ENCODE measurements at places on chromosomes 16 and 17.

- peak; percentile 86 for DNase-seq
These were observed 335 bp downstream of the TMEM11 start for GRCh38 chr17:21213638-21214014.

GRCh38 chr16:23968176-23968575, 132.4 kb downstream of the PRKCB start:
- no peak for DNase-seq

DNA sequence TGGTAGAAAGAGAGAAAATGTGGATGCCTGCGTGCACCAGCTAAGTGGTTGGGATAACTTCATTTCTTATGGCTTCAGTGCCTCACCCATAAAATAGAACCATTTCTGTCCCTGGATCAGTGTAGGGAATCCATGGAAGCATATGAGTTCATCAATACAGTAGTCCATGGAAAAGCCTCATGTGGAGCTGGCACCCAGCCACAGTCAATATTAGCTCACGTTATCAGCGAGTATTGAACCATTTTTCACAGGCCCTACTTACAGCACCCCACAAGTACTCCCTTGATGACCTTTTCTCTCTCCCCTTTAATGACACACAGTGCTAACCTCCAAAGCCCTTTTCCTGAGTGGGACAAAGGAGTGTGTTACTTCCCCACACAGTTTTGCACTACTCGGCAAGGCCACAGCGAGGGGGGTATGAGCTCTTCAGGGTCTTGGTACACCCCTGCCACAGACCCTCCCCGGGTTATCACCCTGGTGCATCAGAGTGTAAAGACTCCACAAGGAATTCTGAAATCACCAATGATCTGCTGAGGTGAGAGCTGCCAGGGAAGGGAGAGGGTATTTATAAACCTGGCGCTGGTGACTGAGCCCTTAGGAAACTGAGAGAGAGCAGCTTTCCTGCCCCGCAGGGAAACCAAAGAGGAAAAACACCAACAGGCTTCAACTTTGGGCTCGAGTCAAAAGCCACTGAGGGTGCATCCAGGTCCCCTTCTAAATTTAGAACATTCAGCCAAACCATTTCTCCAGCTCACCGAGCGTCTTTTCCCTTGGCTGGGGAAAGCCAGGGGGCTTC, 36.9 kb downstream of the DYNLRB2 start:
- no peak for DNase-seq

- no peak for DNase-seq
These were observed 6.7 kb downstream of the MMP28 start for GRCh38 chr17:35788477-35789368.

DNA sequence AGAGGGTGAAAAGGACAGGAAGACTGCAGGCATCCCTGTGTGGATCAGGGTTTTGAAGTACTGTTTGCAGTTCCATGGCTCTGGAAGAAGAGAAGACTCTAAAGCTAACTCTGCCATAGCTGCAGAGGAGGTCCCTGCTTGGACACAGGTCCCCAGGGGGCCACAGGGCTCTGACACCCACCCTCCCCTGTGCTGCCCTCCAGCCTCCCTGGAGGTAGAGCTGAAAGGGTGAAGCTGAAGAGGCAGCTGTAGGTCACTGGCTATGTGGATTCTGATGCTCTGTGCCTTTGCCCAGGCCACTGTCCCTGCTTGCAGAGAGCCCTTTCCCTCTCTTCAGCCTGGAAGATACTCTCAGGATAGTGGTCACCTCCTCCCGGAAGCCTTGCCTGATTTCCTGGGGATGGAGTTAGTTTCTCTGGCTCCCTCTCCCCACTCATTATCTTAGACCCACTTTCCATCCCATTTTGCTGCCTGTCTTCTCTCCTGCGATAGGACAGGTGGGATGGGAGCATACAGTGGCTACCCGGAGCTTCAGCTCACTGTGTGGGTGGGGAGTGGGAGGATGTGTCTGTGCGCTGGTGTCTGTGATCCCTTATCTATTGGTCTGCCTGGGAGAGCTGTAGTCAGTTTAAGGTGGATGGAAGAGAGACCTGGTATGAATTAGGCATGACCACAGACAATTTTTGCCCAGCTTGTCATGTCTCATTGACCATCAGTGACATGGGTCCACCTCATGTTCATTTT, 89.8 kb upstream of the TMEM97 start:
- DNase-seq = no peak

- DNase-seq = no peak
These were observed 7.6 kb upstream of the HNF1B start for GRCh38 chr17:37752482-37752881.

- DNase-seq = no peak
These were observed 1021.4 kb downstream of the CDH8 start for GRCh38 chr16:61014869-61015268.

DNA sequence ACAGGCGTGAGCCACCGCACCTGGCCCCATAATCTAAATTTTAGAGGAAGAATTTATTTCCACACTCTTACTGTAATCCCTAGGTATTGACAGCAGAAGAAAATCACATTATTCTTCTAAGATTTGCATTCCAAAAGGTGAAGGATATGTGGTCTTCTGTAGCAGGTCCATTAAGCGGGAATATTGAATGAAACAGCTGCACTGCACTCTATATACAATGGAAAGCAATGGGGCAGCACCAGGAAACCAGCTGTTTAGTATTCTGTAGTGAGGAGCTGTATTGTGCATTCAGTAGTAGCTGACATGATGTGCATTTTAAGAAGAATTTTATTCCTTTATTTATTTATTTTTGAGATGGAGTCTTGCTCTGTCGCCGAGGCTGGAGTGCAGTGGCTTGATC, 49.6 kb downstream of the PSMD12 start:
- DNase-seq = no peak

GRCh38 chr17:871751-872519, 89.8 kb downstream of the MRM3 start:
- no peak for DNase-seq

DNA sequence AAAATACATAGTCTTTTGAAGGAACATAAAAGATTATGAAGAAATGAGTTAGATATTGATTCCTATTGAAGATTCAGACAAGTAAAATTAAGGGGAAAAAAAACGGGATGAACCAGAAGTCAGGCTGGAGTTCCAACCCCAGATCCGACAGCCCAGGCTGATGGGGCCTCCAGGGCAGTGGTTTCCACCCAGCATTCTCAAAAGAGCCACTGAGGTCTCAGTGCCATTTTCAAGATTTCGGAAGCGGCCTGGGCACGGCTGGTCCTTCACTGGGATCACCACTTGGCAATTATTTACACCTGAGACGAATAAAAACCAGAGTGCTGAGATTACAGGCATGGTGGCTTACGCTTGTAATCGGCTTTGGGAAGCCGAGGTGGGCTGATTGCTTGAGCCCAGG, 9.5 kb downstream of the STH start:
- DNase-seq = no peak

- no peak for DNase-seq
These were observed 80.2 kb upstream of the TOB1 start for GRCh38 chr17:50946223-50946890.

GRCh38 chr16:84518804-84519341, 14.4 kb upstream of the MEAK7 start:
- no peak for DNase-seq

- no peak for DNase-seq
These were observed 505.5 kb downstream of the CDH8 start for GRCh38 chr16:61530697-61531096.

DNA sequence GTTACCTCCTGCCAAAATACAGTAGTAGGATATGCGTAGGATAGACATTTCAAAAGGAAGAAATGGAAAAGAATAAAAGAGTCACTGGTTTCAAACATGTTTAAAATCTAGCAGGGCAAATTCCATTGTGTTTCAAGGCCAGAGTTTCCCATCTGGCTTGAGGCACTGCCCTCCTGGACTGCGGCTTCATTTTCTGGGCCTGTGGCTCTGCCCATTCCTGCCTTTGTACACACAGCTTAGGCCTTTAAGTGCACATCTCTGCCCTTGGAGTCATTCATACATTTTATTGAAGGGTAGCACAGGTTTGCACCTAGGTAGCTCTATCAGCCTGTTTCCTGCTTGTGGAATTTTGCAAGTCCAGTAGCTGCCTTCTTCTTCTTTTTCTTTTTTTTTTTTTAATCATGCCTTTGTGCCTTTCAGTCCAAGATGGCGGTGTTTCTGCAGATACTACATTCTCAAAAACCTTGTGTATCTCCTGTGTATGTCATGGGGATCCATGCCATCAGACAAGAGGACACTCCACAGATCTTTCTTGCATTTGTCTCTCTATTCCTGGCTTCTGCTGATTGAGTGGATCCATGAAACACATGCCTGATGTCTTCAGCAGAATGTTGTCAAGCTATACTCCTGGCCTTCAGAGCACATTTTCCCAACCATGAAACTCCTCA, 282.9 kb downstream of the BCAS3 start:
- DNase-seq = no peak

- DNase-seq = peak; percentile 64
These were observed 2.2 kb upstream of the LIMD2 start for GRCh38 chr17:63701868-63702720.

GRCh38 chr16:46817961-46818360, 13.0 kb downstream of the C16orf87 start:
- no peak for DNase-seq

GRCh38 chr17:66835476-66835875, 559 bp downstream of the CACNG5 start:
- no peak for DNase-seq

DNA sequence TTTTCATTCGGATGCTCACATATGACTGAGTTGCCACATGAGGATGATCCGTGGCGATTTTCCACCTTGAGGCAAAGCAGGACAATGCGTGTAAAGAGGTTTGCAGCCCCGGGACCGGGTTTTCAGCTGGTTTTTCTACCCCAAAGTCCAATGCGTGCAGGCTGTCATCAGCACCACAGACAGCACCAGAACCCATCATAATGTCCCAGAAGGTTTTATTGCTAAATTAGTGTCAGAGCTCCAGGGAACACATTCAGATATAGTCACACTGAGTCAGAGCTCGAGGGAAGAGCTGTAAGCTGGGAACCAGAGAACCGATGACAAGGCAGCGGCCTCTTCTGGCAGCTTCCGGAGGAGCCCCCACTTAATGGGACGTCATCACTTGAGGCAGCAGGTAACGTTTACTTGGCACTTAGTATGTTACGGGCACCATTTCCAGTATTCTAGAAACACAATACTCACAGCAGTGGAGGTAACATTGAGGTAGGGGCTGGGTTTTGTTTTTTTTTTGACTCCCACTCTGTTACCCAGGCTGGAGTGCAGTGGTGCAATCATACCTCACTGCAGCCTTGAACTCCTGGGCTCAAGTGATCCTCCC, 8.9 kb upstream of the NAGPA start:
- no peak for DNase-seq

GRCh38 chr16:89209522-89210044, 7.9 kb upstream of the ZNF778 start:
- DNase-seq = no peak

GRCh38 chr17:41340494-41340893, 10.1 kb downstream of the KRT33A start:
- DNase-seq = no peak

DNA sequence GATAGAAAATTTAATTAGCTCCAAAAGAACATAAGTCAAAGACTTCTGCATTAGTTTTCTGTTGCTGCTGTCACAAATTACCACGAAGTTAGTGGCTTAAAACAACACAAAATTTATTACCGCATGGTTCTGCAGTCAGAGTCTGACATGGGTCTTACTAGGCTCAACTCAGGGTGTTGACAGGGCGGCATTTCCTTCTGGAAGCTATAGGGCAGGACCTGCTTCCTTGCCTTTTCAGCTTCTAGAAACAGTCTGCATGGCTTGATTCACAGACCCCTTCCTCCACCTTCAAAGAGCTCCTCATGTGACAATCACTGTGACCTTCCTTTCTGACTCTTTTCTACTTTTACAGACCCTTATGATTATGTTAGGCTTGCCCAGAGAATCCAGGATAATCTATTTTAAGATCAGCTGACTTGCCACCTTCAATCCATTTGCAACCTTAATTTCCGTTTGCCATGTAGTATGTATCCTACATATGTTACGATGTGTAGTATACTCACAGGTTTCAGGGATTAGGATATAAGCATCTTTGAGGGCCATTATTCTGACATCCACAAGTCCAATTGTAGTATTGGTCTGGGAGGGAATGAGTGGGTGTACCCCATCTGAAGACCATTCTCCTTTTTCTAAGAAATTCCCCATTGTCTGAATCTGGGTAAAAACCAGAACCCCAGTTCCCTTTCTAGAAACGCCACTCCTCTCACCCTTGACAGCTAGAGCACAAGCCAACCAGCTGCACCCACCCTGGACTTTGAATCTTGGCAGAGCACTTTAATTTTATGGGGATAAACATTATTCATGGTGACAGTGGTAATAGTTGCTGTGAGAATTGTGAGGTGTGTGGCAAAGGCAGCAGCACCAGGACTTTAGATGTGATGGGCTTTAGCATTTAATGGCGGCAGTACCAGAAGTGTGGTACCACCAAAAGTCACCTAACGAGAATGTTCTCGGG, 265.5 kb downstream of the KCNJ2 start:
- no peak for DNase-seq

Data from bone marrow (tissue), 2 donors.